ENCODE measurements at places on chromosomes 4 and X.
A peak's percentile ranks its signal among the peaks of the same experiment; 100 is the strongest.

- no peak for DNase-seq
Measured at GRCh38 chr4:162392946-162393345, 229.1 kb upstream of the FSTL5 start.

DNA sequence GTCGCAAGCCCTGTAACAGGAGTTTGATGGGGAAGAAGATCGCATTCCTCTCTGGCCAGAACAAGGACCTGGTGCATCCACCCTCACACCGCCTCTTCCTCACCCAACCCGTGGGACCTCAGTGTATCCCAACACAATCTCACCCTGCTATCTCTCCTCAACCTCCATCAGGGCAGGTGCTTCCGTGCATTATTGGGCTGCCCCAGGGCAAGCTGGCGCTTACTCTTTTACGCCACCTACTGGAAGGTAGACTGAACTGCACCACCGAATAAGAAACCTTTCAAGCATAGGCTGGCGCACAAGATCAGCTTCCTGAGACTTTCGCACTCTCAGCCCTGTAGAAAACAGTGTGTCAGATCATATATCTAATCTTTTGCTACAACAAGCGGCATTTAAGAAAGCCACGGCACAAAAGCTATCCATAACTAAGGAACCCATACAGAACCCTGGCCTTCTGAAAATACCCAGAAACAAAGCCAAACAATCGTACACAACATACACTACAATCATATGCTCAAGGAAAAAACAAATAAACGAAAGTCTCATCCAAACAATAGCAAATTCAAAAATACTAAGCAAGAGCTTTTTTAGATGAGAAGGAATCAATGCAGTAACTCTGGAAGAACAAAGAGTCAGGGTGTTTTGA is 209.3 kb downstream of the UGT8 start:
- peak; percentile 28 for DNase-seq

DNA sequence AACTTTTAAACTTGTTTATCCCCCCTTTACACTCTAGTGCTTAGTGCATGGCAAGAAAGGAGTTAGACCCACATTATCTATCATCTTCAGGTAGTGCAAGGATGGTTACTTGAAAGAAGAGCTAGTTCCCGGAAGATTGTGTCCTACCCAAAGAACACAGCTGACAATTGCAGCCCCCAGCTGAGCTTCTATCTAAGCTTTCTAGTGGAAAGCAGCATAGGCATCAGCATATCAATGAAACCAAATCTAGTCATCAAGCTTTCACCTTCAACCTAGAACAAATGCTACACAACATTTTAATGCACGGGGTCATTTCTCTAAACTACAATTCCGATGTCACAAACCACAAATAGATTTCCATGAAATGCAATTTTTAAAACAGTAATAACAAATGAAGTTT is 88.9 kb upstream of the TFDP3 start:
- DNase-seq = no peak

DNA sequence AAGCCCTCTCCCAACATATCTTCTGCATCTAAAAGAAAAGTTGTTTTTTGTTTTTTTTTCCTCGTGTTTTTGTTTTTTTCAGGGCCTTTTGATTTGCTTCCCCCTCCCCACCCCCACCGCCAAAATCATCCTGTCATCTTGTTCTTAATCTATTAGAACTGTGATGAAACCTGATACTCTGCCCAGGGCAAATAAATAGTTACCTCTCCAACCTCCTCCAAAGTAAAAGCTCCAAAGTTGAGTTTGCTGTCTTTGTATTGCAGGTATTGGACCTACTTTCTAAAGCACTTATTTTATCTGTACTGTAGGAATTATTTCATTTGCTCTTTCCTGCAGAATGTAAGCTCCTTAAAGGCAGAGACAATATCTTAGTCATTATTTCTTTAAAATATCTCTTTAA is 172.9 kb downstream of the SOWAHB start:
- no peak for DNase-seq

- no peak for DNase-seq
Measured at GRCh38 chrX:116009861-116010710, 160.5 kb upstream of the AGTR2 start.

DNA sequence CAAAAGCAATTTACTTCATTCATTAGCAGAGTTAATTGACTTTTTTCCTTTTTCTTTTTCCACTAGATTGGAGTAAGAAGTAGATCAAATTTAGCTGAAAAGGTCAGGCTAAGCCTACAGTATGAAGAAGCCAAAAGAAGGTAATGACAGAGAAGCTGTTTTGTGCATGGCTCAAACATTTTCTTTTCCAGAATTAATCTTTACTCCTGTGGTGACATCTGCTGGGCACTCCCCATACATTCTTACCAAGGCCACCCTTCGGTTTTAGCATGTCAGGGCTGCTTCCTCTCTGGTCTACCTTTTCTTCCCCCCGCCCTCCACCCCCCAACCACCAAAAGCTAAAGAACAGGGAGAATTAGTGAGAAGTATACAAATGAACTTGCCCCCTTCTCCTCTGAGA is 70.2 kb downstream of the CLDN22 start:
- DNase-seq = peak; percentile 42

DNA sequence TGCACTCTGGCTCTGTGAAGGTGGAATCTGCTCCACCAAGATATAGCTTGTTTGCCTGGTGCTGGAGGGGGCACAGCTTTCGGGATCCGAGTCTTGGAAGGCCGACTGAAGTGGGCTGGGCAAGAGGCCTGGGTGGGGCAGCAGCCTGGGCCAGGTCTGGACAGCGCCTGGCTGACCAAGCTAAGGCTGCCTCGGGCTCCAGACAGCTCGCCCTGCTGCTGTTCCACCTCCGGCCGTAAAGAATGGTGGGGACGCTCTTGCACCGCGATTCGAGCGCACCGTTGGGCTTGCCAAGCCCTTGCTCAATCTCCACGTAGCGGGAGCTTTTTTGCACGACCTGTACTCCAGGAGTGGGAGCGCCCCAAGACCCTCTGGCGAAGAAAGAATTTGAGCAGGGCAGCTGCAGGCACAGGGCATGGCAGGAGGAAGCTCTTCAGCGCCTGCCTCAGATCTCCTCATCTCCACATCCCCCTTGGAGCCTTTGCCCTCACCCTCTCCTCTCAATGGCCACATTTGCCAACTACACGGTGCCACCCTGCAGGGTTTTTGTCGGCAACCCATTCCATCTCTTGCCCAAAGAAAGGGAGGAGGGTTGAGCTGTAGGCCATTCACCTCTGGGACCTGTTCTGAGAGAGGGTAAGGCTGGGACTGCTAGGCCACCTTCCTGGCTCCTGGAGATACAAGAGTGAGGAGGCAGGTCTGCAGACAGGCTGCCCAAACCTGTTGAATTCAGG is 18.9 kb downstream of the CNGA2 start:
- DNase-seq = peak; percentile 58

DNA sequence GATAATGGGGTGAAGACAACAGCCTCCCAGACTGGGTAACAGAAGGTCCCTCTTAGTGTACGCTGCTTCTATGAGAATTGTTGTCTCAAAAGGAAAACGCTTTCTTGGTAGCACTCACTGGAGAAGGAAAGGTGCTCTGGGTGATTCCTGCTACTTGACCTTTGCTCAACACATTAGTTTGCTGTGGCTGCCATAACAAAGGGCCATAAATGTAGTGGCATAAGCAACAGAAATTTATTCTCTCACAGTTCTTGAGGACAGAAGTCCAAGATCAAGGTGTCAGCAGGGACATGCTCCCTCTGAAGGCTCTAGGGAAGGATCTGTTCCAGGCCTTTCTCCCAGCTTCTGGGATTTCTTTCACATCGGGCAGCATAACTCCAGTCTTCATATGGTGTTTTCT is 19.0 kb downstream of the HCCS start:
- DNase-seq = no peak

Measured in fibroblast of mammary gland (primary cell).